ENCODE measurements at places on chromosomes 6 and 20. TPM values are rescaled to one million over a fixed set of nuclear protein-coding genes. Genes with fewer than 3 reads are reported as not detected.

DNA sequence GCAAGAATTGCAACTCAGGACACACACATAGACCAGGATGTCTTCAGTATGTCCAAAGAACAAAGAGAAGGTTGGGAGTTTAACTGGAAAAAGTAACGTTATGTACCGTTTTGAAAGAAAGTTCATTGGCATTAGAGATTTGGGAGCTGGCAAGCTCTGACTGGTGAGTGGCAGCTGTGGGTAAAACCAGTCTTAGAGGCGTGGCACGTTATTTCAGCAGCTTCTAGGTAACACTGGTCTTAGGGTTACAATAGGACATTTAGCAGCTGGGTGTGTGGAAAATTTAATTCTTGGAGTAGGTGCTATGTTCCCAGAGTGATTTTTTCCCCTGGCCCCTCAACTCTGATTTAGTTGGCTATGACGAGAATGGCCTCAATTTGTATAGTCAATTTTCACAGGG lies 19.2 kb downstream of the SNRPB start:
- DNase-seq, result no peak

GRCh38 chr6:53412751-53413150 lies 64.0 kb upstream of the ELOVL5 start:
- DNase-seq, result no peak

GRCh38 chr6:99151634-99152346 lies 197.7 kb downstream of the FAXC start:
- DNase-seq, result no peak

DNA sequence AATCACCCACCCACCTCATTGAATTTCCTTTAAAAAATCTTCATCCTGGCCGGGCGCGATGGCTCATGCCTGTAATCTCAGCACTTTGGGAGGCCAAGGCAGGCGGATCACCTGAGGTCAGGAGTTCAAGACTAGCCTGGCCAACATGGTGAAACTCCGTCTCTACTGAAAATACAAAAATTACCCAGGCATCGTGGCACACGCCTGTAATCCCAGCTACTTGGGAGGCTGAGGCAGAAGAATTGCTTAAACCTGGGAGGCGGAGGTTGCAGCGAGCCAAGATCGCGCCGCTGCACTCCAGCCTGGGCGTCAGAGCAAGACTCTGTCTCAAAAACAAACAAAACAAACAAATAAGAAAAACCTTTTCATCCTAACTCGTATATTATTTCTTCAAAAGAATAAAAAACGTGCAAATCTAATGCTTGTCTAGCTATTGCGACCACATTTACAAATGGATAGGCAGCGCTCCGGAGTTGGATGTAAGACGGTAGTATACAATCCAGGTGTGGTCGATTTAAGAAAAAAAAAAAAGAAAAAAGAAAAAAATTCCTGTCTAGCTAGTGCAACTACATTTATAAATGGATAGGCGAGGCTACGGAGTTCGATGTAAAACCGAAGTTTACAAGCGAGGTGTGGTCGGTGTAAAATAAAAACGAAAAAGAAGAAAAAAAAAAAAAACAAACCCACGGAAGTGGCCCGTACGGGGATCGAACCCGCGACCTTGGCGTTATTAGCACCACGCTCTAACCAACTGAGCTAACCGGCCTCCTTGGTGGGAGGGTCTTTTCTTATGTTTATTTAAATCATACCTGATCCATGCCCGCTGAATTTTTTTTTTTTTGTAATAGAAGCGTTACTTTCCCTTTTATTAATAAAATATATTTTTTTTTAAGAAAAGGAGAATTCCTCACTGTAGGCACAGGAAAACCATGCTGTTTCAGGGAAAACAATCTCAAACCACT lies 70.7 kb upstream of the PRSS16 start:
- peak; percentile 67 for DNase-seq

DNA sequence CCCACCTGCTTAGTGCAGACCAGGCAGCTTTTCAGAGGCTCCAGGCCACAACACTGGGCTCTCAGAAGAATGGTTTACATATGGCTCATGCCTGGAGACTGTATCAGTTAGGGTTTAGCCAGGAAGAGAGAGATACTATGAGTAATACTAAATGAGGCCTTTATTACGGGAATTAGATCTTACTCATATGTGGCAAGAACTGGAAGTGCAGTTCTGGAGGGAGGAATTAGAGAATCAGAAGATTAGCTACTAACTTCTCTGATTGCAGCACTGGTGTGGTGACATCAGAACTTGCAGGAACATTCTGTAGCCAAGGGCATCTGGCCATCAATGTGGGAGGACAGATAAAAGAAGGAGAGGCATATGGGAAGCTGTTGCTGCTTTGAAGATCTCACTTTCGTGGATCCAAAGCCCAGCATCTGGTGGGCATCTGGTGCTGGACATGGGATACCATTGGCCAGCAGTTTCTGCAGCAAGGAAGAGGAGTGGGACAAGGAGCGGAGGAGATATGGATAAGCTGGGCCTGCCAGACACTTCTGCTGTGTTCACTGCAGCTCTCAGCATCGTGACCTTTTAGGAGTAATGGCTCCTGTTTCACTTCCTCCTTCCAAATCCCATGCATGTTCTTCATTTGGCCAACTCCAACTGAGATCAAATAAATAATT lies 248.5 kb downstream of the BTBD3 start:
- DNase-seq, result peak; percentile 67

- DNase-seq, result peak; percentile 15
Measured at GRCh38 chr6:140979642-140980091, 1153.1 kb upstream of the GJE1 start.

Gene MANEA
- total RNA-seq, result 14.6 TPM

Gene RIPOR2
- total RNA-seq, result 3.2 TPM

Gene HDGFL1
- not detected for total RNA-seq

Gene AGPAT4
- total RNA-seq, result 15.4 TPM

Measured in mucosa of gallbladder (tissue), 1 donor.